Keratinocyte (primary cell): ENCODE measurements at places on chromosomes 7 and 10. TPM values are rescaled to one million over a fixed set of nuclear protein-coding genes. Genes with fewer than 3 reads are reported as not detected.
A peak's percentile ranks its signal among the peaks of the same experiment; 100 is the strongest.

The NME8 gene
- not detected in 3 replicates for polyA plus RNA-seq

The ITGB8 gene
- polyA plus RNA-seq = 8.3 to 14.3 TPM (median 10.9 TPM) in 3 replicates

DNA sequence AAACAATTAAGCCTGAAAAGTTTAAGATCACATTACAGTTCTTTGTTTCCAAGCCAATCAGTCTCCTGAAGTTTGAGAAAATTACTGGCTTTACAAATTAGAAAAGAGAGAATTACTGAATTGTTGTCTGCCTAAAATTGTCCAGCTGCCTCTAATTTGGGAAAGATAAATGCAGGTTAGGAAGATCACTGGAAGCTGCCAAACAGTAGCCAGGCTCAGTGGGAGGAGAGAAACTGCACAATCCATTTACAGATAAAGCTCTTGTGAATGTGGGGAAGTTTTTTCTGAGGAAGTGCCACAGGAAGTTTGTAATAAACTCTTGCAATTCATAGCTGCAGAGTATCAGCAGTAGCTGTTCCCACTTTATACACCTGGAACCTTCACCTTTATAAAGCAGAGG, 100.7 kb downstream of the IQUB start:
- no peak for DNase-seq

- no peak for DNase-seq
Observed at GRCh38 chr10:14302035-14302434, 28.7 kb downstream of the FRMD4A start.

DNA sequence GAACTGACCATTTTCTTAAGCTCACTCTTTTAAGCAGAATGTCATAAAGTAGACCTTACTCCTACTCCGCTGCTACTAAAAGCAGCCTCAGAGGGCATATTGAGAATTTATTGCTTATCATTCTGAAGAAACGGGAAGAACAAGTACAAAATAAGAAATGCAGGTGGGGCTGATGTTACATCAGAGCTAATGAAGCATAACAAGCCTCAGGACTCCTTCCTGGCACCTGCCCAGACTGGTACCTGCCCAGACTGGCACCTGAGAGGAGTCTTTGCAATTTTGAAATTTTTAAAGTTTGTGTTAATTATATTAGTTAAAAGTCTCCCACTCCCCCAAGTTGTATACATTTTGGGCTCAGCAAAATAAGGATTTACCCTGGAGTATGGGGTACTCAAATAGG, 162.4 kb downstream of the SEMA3E start:
- DNase-seq = peak; percentile 38

GRCh38 chr10:36423821-36424248, 701.6 kb upstream of the ANKRD30A start:
- DNase-seq = no peak

DNA sequence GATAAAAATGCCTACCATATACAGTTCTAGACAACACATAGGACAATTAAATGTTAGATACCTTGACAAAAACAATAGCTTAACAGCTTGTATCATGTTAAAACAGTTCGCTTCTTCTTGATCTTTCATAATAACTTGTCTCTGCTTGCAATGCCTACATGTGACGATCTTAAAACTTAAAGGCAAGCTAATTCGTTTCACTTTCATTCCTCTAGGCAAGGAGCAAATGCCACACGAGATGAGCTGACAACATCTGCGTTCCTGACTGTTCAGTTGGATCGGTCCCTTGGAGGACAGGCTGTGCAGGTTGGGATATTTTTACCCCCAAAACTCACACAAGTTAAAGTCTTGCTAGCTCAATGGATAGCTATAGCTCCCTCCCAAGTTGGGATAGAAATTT, 51.6 kb upstream of the ARL4A start:
- no peak for DNase-seq

GRCh38 chr7:28036696-28037095, 143.9 kb downstream of the JAZF1 start:
- DNase-seq = no peak

DNA sequence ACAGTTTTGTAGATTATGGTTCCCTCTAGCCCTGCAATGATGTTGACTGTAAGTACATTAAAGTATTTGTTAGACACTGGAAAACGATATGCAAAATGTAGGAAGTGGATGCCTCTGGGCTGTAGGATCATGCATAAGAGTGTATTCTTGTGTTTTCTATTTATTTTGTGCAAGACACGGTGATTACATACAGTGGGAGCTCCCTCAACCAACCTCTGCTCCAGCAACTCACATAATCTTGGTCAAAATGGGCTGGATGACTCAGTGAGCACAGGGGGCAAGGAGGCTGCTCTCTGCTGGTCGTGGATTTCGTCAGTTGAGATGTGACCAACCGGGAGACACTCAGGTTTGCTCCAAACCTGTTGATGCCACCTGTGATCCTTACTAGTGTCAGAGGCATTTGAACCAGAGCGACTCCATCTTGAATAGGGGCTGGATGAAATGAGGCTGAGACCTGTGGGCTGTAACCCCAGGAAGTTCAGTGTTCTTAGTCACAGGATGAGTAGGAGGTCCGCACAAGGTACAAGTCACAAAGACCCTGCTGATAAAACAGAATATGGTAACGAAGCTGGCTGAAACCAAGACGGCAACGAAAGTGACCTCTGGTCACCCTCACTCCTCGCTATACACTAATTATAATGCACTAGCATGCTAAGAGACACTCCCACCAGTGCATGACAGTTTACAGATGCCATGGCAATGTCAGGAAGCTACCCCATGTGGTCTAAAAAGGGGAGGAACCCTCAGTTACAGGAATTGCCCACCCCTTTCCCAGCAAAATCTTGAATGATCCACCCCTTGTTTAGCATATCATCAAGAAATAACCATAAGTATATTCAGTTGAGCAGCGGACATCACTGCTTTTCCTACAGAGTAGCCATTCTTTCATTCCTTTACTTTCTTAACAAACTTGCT, 56.4 kb upstream of the FAM20C start:
- no peak for DNase-seq

GRCh38 chr10:132994185-132994796, 51.9 kb upstream of the CFAP46 start:
- no peak for DNase-seq

DNA sequence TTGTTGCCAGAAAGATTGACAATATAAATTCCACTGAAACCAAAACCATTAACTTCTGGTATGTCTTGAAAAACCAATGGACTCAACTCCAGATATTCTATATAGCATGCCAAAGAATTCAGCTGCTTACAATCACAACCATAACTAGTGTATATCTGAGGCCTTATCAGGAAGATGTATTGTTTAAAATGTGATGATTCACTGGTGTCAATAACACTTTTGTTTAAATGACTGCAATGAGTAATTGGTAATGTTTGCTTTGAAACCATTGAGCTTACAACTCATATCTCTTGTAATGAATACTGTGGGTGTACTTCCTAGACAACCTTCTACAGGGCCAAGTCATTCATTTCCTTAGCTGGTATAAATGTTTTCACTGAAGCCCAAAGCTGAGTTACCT, 727.9 kb upstream of the KCND2 start:
- no peak for DNase-seq

DNA sequence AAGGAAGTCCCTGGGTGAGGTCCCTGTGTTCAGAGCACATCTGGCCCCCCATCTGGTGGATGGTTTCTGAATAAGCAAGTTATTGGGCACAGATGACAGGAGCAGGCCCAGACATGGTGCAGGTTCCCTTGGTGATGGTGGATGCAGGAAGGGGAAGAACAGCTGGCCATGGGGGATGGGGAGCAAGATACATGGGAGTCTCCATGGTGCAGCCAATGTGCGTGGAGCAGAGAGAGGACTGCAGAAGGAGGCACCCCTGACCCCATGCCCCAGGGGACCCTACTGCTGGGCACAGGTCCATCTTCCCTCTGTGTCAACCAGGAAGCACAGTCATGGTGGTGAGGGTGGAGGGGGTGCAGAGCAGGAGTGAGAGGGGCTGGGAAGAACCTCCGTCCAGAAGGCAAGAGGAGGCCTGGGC, 43.8 kb upstream of the RABGEF1 start:
- no peak for DNase-seq

GRCh38 chr7:102914585-102914984, 1.8 kb downstream of the LRRC17 start:
- no peak for DNase-seq

DNA sequence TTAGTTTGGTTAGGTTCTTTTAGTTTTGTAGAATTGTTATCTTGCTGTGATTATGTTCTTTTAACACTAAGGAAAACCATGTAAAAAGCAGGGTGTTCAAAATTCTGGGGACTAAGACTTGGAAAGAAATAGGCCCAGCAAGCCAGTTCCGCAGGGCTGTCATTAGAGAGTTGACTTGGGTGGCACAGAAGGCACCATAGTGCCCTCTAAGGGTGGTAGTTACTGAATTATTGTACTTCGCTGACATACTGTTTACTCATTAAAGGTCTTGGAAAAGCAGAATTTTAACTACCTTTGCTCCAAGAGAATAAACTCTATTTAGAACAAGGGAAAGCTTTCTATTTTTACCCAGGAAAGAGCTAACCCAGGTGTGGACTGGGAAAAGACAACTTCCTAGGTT, 86.5 kb downstream of the OTUD1 start:
- DNase-seq = no peak
